Stimulated activated CD8-positive, alpha-beta memory T cell treated with anti-CD3 and anti-CD28 coated beads, Interleukin-15, amount 100 ng/mL, for 4 hours (primary cell): ENCODE measurements at places on chromosomes 16 and 17.

- no peak for DNase-seq
Observed at GRCh38 chr16:82152641-82153112, 17.3 kb downstream of the MPHOSPH6 start.

DNA sequence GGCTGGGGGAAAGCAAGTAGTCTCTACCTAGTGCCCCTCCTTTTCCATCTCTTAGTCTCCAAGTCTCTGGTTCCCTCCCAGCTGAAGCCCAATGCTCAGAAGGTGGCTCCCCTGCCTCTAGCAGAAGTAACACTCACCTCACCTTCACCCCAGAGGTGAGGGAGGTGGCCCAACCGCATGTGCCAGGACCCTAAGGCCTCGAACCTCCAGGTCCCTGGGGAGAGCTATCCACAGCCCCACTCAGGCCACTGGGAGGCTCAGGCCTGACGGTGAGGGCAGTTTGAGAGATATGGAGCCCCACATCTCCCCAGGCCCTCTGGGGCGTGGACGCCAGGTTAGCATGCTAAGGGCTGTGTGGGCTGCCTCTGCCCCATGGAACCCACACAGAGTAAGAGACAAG, 5.8 kb downstream of the CBLN1 start:
- no peak for DNase-seq

GRCh38 chr17:44354582-44355561, 8.8 kb downstream of the FAM171A2 start:
- DNase-seq, result no peak

GRCh38 chr17:75588596-75589011, 1.0 kb downstream of the MYO15B start:
- no peak for DNase-seq
